Pancreas (tissue), 10 donors: ENCODE measurements at places on chromosomes 1 and 21.

DNA sequence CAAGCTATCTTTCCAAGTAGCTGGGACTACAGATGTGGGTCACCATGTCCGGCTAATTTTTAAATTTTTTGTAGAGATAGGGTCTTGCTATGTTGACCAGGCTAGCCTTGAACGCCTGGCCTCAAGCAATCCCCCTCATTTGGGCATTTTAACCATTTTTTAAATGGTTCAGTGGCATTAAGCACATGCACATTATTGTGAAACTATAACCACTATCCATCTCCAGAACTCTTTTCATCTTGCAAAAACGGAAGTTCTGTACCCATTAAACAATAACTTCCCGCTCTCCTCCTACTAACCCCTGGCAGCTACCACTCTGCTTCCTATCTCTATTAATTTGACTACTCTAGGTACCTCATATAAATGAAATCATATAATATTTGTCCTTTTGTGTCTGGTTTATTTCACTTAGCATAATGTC is 4.8 kb upstream of the IL6R start:
- DNase-seq: no peak

DNA sequence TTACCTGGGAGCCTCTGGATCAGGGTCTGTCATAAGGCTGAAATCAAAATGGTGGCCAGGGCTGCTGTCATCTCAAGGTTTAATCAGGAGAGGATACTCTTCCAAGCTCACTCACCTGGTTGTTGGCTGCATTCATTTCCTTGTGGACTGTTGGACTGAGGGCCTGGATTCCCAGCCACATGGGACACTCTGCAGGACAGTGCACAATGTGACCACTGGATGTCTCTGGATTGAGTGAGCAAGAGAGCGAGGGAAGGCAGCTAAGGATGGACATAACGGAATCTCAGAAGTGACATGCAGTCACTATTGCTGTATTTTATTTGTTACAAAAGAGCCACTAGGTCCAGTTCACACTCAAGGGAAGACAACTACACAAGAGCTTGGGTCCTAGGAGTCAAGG is 229.1 kb downstream of the S1PR1 start:
- DNase-seq: no peak

DNA sequence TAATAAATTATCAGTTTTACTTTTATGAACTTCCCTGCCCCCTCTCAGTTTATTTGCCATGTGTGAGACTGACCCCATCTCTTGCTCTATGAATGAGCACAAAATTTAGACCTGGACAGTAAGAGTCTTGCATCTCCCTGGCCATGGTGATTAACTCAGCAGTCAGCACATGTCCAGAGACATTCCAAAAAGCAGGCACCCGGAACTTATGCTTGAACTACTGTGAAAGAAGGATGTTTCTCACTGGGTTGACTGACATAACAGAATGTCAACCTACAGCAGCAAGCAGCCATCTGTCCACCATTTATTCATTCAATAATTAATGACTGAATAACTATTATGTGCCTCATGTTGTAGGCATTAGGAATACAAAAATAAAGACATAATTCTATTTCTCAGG is 11.3 kb upstream of the SEC16B start:
- no peak for DNase-seq

DNA sequence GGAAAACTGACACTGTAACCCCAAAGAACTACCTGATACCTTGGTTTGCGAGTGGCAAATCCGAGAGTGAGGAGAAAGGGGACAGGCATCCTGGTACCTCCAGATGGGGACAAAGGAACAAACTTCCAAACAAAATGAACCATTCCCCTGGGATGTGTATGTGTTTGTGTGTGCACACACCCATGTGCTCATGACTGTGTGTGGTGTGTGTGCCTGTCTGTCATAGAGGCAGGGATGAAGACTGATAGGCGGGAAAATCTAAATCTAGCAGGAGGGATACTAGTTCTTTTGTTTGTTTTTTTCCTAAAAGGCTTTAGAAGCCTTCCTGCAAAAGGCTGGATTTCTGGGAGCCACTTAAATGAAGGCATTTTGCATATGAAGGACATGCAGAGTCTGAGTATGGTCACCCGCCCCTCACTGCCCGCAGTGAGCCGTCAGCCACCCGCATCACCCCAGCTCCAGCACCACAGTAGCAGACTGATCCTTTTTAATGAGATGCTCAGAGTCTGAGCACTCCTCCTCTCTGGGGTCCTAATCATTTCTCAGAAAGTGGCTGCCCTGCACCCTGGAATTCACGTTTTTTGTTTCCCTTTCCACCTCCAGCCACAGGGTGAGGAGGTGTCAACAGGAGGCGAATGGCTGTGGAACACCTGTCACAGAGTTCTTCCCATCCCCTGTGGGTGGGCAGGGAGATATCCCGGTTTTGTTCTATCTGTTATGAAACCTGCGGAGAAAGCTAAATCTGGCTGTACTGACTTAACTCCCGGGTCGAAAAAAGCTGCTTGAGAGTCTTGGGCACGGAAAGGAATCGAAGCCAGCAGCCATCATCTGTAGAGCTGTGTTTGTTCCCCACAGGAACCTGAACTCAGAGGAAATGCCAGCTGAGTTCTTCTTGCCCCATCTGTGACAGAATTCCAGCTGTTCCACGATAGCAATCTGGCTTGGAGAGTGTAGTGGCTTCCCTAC is 34.9 kb downstream of the UTP25 start:
- no peak for DNase-seq

GRCh38 chr1:66831529-66832239 is 30.6 kb upstream of the INSL5 start:
- no peak for DNase-seq

- no peak for DNase-seq
Observed at GRCh38 chr1:31987135-31987619, 26.5 kb upstream of the KHDRBS1 start.

- no peak for DNase-seq
Observed at GRCh38 chr1:115238336-115239147, 99.5 kb downstream of the NGF start.

DNA sequence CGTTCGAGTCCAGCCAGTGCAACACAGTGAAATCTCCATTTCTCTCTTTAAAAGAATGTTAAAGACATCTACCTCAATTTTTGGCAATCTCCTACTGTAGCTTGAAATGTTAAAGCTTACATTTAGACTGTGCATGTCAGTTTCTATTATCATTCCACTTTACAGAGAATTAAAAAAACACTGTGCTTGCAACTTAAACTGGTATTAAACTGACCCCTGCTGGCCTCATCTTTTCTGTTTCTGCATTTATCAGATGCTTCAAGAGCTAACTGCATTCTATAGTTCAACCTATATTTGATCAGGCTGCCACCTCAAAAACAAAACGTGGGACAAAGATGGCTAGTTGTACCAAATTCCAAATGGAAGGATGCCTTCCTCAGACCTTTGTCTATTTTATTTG is 226.5 kb downstream of the SMYD3 start:
- no peak for DNase-seq

- no peak for DNase-seq
Observed at GRCh38 chr1:238738892-238739291, 647.5 kb upstream of the CHRM3 start.

DNA sequence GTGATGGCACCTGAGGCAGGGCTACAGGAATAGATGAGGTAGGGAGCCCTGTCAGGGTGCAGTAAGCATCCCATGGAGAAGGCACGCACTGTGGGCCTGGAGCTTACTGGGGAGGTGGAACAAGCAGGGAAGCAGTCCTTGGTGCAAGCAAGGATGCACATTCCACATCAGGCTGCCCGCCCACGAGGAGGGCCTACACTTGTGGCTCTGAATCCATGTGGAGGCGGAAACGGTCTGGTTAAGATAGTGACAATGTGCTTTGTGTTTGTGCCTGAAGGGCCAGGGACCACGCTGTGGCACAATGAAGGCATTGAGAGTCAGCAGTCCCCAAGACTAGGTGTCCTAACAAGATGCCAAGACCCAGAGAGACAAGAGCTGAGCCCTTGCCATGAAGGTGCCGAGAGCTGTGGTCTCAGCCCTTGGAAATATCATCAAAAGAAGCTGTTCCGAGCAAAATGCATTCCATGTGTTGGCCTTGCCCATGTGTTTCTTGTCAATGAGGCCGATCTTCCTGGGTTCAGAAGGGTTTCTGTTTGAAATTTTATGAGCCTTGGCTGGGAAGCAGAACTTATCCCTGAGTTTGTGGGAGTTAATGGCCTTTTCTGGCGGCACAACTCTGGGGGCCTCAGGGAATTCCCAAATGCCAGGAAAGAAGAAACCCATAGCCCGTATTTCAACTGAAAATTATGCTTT is 111.9 kb downstream of the NGF start:
- no peak for DNase-seq

DNA sequence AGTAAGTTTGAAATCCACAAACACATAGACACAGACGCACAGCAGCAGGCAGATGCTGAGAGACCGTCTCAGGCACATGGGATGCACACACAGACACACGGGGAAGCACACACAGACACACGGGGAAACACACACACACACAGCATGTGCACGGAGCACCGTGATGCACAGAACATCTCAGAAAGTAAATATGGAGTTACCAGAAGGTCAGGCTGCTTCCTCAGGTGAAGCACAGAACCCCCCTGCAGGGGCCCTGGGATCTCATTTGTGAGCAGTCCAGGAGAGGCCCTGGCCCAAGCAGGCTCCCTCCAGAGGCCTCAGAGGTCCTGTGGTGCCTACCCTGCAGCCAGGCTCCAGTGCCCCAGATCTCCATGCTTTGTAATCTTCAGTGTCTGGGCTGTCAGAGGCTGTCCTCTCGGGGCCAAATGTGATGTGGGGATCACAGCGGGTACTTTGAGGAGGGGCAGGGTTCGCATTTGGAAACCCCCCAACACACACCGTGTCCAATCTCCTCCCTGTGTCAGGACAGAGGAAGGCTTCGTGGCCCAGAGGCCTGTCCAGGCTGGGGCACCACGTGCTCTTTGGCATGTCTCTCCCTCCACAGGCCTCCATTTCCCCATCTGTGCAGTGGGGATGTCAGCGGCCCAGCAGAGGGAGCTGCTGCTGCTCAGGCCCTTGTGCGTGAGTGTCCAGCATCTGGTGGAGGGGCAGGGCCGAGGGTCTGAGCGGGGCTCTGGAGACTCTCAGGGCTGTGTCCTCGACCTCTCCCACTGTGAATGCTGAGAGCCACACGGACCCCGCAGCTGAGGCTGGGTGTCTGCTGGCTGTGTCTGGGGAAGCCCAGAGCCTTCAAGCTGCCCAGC is 23.0 kb upstream of the PRSS38 start:
- DNase-seq: no peak

DNA sequence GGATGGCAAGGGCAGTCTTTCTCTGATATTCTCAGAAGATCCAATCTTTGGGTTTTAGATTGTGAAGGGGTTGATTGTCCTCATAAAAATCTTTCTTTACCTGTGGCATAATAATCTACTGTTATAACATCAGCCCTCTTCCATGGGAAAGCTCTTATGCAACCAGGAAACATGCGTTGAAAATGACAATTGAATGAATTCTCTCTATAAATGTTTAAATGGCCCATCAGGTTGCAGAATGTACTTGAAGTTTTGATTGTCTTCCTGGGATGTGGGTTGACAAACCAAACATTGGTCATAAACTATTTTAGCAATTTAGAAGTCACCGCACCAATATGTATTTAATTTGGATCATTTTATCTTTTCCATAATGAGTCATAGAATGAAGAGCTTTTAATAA is 31.7 kb upstream of the ITLN1 start:
- no peak for DNase-seq

DNA sequence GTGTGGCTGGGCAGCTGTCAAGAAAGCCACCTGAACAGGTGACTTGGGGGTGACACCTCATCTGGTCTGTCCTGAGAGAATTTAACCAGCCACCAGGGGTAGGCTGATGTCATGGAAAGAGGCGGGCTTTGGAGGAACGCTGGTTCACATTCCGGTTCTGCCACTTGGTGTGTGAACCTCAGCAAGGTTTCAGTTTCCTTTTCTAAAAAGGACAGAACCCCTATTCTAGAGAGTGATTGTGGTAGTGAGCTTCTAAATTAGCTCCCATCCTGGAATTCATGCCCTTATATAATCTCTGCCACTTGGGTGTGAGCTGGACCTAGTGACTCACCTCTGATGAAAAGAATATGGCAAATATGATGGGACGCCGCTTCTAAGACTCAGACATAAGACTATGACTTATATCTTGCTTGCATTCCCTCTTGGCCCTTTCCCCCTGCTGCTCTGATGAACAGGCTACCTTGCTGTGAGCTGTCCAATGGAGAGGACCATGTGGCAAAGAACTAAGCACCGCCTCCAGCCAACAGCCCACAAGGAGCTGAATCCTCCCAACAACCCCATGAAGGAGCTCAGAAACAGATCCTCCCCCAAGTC is 332.1 kb downstream of the RRAGC start:
- DNase-seq: no peak

DNA sequence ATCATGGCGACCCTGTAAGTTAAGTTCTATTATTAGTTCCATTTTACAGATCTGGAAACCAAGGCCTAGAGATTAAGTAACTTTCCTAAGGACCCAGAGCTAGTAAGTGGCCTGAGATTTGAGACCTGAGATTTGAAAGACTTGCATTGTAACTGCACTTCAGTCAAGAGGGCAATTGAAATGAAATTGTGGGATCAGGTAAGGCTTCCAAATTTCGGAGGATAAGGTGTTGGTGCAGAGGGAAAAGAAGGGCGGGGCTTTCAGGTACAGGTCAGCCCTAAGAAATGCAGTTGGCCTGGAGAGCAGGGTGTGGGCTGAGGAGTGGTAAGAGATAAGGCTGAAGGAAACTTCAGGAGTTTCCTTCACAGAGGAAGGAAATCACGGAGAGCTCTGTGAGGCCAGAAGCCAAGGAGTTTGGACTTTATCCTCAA is 51.1 kb downstream of the SLC16A1 start:
- DNase-seq: no peak

DNA sequence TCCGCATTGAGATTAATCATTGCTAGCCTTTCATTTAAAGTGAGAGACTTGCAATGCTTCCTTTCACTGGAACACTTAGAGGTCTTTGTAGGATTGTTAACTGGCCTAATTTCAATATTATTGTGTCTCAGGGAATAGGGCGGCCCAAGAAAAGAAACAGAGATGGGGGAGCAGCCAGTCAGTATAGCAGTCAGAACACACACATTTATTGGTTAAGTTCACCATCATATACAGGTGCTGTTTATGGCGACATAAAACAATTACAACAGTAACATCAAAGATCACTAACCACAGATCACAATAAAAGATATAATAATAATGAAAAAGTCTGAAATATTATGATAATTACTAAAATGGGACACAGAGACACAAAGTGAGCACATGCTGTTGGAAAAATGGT is 29.4 kb downstream of the BARHL2 start:
- no peak for DNase-seq

GRCh38 chr21:35764586-35764985 is 295.7 kb downstream of the SETD4 start:
- no peak for DNase-seq
